ENCODE measurements at places on chromosomes 4 and X.

DNA sequence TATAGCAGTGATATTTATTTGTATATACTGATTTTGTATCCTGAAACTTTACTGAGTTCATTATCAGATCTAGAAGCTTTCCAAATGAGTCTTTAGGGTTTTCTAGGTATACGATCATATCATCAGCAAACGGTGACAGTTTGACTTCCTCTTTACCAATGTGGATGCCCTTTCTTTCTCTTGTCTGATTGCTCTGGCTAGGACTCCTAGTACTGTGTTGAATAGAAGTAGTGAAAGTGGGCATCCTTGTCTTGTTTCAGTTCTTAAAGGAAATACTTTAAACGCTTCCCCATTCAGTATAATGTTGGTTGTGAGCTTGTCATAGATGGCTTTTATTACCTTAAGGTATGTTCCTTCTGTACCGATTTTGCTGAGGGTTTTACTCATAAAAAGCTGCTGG is 37.5 kb downstream of the CBR4 start:
- DNase-seq: no peak

DNA sequence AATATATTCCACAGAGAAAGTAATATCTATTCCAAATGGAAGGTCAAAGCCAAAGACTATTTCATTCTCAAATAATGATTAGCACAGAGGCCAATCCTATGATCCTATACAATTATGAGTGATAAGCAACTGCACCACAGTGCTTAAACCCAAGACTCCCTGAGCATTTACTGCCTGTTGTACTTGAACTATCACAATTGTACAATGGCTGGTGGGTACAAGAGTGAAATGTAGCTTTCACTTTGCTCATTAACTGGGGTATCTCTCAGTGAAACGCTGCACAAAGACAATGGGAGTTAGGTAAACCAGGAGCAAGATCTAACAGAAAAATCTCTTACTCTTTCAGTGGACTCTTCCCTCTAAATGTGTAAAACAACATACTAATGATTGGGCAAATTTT is 24.3 kb downstream of the ABCG2 start:
- DNase-seq: no peak

GRCh38 chrX:40016749-40017148 is 81.0 kb downstream of the BCOR start:
- no peak for DNase-seq

DNA sequence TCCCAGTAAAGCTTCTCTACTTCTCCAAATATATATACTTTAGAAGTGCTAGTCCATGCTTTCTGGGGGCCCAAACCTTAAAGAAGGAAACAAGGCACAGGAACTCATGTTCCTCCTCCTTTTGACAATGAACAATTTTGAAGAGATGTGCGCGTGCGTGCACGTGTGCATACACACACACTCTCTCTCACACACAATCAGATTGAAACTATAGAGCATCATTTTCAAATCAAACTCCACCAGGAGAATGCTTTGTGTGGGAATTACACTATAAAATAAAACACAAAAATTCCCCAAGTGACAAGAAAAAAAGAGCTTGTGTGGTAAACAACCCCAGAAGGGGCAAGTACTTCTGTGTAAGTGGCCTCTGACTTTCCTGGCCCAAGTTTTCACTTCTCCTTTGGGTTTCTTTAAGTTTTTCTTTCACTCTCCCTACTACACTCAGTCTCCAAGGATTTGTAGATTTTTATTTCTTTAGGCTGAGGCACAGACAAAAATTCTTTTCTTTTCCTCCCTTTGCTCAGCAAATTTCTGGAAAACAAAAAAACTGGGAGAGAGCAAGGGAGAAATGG is 46.6 kb upstream of the SHISA3 start:
- DNase-seq: no peak

- peak; percentile 39 for DNase-seq
Measured at GRCh38 chrX:48591255-48591791, 6.0 kb upstream of the WDR13 start.

GRCh38 chrX:23902419-23902818 is 5.3 kb downstream of the APOO start:
- DNase-seq: peak; percentile 63

- DNase-seq: no peak
Measured at GRCh38 chrX:70117738-70118137, 15.5 kb upstream of the IGBP1 start.

DNA sequence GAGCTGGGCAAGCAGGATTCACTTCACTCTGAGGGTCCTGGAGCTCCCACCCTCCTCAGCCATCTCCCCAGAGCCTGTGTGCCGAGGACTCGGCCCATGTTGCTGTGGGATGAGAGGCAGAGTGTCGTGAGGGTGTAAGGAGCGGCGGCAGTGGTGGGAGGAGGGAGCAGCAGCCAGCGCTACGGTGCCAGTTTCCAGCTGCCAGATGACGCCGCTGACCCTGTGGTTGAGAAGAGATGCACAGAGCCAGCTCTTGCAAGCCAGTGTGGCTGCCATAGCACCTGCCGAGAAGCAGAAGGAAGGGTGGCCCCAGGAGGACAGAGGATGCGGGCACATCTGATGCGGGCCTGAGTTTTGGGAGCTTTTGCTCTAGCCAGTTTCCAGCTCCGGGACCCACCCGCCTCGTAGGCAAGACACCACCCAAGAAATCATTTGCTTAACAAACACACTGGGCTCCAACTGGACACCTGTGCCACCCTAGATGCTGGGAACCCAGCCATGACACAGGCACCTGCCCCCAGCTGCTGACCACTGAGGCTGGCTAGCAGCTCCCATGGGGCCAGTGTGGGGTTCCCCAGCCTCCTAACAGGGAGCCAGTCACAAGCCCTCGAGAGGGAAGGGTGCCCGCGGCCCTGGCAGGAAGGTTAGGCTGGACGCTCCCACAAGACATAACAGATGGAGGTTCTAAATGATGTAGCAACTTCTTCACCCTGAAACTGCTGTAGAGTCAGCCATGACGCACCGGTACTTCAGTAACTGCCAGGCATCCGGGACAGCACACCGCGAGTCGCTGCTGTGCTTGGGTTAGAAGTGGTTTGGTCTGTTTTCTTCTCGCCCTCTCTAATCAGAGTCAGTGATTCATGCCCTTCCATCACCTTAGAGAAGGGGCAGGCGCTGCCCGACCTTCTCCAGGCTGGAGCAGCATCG is 8.9 kb downstream of the MSANTD1 start:
- DNase-seq: no peak

GRCh38 chrX:112630187-112630586 is 49.6 kb downstream of the LHFPL1 start:
- no peak for DNase-seq

DNA sequence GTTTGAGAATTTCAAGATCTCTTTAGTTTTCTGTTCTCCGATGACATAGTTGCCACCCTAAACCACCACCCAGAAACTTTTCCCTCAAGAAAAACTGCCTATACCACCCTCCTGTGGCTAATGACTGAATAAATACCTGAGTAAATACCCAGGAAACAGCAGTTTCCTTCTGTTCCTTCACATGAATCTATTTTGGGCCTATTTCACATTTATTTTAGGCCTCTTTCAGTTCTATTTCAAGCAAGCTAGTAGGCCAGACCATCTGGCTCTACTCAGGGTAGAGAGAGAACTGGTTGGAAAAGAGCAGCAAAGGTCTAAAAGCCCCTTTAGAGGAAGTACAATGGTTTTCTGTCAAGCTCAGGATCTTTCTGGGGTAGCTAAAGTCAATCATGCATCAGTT is 23.4 kb downstream of the ARHGEF9 start:
- DNase-seq: peak; percentile 43
